ENCODE measurements at places on chromosomes 12 and 14. TPM values are rescaled to one million over a fixed set of nuclear protein-coding genes. Genes with fewer than 3 reads are reported as not detected.

Gene POTEM
- polyA plus RNA-seq: not detected

DNA sequence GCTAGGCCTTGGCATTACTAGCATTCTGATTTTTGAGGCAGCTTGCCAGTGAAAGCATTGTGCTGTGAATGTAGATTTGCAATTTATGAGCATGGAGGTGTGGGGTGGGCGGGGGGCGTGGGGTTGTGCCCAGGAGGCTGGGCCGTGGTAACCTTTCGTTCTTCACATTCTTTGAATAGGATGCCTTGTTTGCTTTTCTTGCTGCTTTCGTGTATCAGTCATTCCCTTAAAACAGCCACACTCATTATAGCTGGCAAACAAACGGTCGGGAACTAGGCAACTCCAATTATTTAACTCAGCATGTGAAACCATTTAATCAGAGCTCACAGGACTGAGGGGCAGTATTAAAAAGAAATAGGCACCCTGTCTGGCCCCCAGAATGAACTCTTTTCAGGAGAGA lies 115.9 kb upstream of the PELI2 start:
- DNase-seq: no peak

Gene RTN1
- polyA plus RNA-seq: 2.4 TPM

- DNase-seq: no peak
Measured at GRCh38 chr14:51715250-51715649, 63.5 kb downstream of the FRMD6 start.

- no peak for DNase-seq
Measured at GRCh38 chr14:93100100-93100499, 15.6 kb downstream of the ITPK1 start.

DNA sequence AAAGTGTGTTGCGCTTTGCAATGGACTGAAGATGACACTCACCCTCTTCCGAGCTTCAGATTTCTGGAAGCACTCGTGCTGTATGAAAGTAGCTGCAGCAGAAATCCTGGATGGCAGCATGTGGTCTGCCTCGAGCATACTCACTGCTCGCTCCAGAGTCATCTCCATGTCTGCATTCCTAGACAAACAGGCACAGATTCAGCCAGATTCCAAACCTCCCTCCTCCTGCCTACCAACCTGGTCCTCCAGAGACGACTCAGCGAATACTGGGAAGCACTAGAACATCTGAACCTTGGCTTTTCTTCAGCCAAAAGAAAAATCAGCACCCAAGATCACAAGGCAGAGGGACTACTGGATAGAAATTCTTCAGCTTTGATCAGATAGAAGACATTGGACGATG lies 27.7 kb downstream of the PKP2 start:
- DNase-seq: no peak

GRCh38 chr12:61490526-61491498 lies 769.4 kb upstream of the USP15 start:
- DNase-seq: peak; percentile 46

GRCh38 chr14:96206461-96206860 lies 1.8 kb downstream of the BDKRB2 start:
- no peak for DNase-seq

DNA sequence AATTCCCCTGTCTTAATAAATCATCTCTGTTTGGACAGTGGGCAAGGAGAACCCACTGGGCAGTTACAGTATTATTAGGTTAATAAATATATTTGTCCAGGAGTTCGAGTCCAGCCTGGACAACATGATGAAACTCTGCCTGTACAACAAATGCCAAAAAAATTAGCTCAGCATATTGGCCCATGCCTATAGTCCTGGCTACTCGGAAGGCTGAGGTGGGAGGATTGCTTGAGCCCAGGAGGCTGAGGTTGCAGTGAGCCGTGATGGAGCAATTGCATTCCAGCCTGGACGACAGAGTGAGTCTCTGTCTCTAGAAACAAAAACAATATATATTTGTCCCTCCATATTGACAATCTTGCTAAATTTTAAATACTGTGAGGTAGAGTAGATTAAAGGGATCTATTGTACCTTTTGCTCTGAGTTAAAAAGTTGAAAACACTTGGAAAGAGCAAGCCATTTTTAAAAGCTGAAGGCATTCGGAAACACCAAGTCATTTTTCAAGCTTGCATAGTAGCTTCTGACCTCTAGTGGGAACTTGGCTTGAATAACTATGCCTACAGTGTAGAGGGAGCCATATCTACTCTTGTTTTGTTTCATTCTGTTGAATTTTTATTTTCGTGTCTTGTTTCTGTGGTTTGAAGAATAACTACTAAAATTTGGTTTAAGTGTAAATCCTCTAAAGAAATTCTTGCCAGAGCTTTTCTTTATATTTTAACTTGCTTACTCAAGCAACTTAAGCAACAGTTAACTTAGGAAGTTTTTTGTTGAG lies 14.6 kb upstream of the EEA1 start:
- no peak for DNase-seq

Gene ST8SIA1
- 11.6 TPM for polyA plus RNA-seq

Gene DHRS2
- 0.10 TPM for polyA plus RNA-seq

DNA sequence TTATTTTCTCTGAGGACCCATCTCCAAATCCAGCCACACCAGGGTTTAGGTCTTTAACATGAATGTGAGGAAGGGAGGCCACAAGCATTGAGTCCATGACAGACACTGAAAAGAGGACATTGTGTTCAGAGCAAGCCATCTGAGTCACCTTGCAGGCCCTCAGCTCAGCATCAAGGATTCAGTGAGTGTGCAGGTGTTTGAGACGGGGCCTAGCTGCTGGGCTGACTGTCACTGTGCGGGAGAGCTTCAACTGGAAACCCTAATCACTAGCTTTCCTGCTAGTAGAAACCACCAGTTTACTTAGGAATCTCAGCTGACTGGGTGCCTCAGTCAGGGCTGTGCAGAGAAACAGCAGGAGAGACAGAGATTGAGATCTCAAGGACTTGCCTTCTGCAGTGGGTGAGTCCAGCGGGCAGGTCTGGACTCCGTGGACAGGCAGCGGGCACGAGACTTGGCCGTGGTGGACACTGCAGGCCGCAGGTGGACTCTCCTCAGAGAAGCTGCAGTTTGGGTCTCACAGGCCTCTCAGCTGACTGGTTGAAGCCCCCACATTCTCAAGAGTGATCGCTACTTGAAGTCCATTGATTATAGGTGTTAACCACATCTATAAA lies 86.1 kb upstream of the DYNC1H1 start:
- no peak for DNase-seq

Gene KIF21A
- 4.3 TPM for polyA plus RNA-seq

Gene ISCA2
- polyA plus RNA-seq: 22.7 TPM

DNA sequence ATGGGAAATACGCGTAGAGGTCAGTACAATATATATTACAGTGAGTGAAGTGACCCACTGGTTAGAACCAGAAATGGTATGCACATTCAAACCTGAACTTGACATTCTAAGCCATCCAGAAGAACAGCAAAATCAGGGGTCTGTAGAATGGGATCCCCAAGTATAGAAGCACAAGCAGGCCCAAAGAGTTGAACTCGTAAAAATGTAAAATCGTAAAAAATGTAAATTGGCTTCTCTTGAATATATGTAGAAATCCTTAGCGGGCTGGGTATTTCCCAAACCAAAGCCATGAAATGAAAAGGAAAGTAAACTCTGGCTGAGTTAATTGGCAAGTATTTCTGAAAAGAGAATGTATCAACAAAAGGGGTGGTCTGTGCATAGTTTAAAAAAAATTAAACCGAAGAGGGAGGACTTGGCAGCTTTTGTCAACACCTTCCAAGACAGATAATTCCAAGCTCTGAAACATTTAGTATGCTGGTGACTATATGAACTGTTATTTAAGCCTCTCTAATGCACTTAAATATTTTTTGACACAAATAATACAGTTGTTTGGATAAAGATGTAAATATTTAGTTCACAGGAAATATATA lies 1505.6 kb upstream of the FLRT2 start:
- DNase-seq: no peak

DNA sequence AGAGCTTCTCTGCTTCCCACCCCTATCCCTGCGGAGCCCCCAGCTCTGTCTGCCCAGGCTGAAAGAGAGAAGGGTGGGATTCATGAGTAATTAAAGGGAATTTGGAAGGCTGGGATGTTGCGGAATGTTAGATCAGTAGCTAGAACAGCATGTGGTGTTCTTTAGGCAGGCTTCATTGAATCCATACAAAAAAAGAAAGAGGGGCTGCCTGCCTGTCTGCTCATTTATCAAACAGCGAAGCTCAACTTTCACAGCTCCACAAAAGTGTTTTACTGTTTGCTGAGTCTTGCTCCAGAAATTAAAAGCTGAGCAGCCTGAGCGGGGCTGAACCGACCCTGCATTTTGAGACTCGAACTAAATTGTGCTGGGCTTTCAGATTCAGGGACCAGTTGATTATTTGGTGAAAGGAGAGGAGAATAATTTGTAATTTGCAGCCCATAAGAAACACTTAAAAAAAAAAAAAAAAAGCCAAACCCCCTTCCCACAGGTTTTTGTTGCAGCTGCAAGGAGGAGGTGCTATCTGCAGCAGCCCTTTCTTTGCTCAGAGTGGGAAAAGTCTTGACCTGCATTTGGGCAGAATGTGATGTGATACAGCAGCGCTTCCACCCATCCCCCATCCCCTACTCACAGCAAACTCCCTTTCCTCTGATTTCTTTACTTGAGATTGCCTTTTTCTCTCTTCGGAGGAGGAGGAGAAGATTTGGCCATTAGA lies 89.7 kb downstream of the RFX4 start:
- no peak for DNase-seq

DNA sequence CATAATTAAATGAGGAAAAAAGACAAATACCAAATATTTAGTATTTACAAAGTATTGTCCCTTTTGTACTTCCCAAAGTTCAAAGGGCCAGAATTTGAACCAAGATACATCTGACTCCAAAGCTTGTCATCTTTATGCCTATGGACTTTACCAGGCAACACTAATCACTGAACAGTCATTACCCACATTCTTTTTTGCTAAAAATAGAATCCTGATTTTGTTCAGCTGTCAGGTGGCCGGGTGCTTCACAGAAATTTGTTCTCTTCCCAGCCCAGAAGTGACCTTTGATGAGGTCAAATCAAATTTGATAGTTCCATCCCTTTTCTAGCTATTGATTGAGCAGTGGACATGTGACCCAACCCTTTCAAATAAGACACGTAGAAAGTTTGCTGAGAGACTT lies 121.6 kb downstream of the LLPH start:
- DNase-seq: no peak

DNA sequence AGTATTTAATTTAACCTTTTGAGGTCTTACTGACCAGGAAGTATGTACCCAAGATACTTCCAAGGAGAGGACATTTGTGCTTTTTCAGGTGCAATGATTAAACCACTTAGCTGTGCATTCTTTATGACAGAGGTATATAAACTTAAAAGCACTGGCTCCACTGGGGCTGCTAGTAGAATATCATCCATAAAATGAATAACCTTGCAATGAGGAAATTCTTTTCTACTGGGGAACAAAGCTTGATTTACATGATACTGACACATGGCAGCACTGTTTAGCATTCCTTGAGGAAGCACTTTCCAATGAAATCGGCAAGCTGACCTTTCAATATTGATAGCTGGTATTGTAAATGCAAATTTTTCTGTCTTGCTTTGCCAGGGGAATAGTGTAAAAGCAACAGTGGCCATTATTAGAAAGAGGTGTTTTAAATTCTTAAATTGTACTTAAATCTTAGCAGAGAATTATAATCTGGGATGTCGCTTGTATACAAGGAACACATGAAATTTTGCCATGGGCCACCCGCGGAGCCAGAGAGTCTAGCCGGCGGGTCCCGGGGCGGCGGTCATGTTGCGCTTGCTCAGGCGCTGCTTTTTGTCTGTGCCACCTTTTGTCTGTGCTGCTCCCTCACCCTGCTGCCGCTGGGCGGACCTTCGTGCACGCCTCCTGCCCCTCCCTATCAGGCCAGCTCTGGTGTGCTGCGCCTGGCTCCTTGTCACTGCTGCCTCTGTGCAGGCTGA lies 20.9 kb upstream of the BLTP3B start:
- peak; percentile 47 for DNase-seq

DNA sequence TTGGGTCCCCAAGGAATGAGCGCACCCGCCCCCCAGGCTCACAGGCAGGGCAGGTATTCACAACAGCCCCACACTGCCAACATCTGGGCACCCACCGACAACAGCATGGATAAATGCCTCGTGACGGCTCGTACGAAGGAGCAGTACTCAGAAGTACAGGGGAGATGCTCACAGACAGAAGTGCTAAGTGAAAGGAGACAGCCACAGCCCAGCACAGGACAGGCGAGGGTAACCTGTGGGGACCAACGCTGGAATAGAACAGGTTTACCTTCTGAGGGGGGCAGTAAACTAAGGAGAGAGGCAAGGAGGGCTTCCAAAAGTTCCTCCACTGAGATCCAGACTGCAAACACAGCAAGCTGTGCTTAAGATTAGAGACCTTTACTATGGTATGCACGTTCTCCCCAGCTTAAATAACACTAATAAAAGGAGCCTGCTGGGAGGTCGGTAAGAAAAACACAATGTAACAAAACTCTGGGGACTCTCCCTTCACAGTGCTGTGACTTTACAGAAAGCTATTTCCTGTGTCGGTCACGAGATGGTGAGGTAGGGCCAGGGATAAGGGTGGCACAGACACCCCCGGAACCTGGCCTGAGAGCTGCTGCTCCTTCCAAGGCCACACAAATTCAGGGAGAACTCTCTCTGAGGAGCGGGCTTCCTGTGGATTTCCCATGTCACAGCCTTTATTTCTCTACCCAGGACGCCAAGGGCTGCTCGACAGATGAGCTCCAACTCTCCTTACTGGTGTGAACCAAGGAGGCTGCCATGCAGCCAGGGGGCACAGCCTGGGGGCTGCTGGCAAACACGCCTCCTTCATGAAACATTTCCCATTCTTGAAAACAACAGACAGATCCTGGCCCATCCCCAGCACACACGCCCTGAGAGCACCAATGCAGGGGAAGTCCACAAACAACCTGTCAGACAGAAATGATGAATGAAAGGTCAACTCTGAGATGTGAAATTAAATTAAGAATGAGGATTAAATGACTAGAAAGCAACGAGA lies 26.3 kb downstream of the SLC15A4 start:
- DNase-seq: no peak

Gene PLEKHD1
- 0.62 TPM for polyA plus RNA-seq

Gene HRK
- polyA plus RNA-seq: 0.30 TPM

DNA sequence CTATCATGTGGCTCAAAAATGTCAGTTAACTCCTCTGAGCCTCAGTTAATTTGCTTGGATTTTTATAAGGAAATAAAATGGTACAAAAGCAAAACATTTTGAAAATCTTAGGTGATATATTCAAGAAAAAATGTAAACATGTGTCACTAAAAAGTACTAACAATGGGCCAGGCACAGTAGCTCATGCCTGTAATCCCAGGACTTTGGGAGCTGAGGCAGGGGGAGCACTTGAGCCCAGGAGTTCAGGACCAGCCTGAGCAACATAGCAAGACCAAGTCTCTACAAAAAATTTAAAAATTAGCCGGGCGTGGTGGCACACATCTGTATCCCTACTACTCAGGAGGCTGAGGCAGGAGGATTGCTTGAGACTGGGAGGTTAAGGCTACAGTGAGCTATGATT lies 25.7 kb downstream of the AQP6 start:
- DNase-seq: no peak

Gene C12orf75
- 9.1 TPM for polyA plus RNA-seq

All from hindlimb muscle (tissue), 1 donor.